ENCODE measurements at places on chromosomes 13 and 19.

GRCh38 chr19:11096210-11096841, 7.1 kb downstream of the LDLR start:
- DNase-seq = peak; percentile 87

GRCh38 chr13:67048821-67049150, 181.3 kb downstream of the PCDH9 start:
- DNase-seq = no peak

DNA sequence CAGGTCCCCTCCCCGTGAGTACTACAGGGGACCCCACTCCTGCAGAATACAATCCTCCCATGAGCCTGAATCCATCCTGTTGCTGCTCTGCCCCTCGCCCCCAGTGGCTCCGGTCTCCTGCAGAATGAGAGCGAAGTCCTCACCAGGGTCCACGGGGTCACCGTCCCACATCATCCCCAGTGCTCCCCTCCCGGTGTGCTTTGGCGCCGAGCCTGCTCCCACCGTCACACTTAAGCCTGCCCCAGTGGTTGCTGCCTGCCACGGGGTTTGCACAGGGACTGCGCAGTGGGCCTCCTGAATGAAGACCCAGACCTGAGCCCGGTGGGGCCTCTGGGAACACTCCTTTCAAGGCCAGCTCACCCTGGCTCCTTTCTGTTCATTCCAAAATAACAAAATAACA, 30.5 kb downstream of the NKPD1 start:
- no peak for DNase-seq

GRCh38 chr13:113354831-113355610, 8.9 kb downstream of the GRTP1 start:
- no peak for DNase-seq

GRCh38 chr13:47672245-47673008, 328.6 kb downstream of the SUCLA2 start:
- DNase-seq = no peak

- DNase-seq = peak; percentile 59
These were observed 30.2 kb upstream of the EVI5L start for GRCh38 chr19:7799640-7800355.

DNA sequence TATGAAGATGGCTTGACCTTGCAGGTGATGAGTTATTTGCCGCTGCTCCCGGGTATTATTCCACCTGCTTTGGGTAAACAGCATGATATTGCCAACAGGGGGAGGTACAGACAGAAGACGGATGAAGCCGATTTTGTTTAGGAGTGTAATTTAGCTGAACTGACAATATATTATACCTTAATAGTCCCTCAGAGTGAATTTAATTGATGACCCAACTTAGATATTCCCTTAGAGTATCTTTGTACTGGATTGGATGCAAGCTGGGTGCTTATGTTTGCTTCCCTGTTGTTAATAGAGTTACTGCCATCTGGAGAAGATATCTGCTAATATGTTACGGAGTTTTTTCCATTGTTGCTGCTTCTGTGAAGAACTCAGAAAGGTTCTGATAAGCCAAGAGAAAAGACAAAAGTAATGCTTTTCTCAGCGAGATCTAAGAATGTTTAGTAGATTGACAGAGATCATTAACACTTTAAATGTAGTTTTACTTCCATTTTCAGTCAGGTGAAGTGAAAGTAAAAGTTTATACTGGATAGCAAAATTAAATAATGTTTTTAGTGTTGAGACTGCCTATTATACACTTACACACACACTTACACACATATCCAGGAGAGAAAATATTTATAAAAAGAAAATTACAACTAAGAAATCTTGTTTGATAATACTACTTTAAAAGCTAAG, 2220.8 kb upstream of the PCDH20 start:
- no peak for DNase-seq

DNA sequence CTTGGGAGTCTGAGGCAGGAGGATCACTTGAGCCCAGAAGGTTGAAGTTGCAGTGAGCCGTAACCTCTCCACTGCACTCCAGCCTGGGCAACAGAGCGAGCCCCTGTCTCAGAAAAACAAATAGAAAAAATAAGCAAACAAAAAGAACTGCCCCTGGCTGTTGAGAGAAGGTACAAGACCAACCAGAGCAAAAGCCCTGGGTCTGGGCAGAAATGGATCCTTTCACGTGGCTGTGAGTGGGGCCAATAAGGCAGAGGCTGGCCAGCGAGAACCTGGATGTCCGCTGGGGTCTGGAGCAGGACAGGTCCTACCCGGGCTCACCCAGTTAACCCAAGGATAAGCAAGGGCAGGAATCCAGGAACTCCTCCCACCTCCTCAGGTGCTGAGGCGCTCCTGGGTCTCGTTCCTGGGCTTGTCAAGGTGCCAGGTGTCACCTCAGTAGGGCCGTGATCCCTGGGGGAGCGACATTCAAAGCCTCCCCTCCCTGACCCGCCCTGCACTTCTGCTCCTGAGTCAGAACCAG, 4.7 kb upstream of the SLC5A5 start:
- no peak for DNase-seq

DNA sequence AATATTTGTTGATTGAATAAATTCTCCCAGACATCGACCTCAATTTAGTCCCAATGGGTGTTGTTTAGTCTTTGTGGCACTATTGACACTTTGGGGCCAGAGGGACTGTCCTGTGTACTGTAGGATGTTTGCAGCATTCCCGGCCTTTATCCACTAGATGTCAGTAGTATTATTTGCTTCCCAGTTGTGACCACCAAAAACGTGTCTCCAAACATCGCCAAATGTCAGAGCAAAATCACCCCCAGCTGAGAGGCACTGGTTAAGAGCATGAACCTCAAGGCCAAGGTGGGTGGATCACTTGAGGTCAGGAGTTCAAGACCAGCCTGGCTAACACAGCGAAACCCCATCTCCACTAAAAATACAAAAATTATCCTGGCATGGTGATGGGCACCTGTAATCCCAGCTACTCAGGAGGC, 15.4 kb downstream of the NLRP12 start:
- DNase-seq = no peak

GRCh38 chr19:55385724-55386492, at the start of gene RPL28:
RPL28 (plus strand) TSS chr19:55385932; CDS start chr19:55386358, 426 bp downstream.
- peak; percentile 98 for DNase-seq

- no peak for DNase-seq
These were observed 18.7 kb downstream of the CARD8 start for GRCh38 chr19:48237057-48237456.

DNA sequence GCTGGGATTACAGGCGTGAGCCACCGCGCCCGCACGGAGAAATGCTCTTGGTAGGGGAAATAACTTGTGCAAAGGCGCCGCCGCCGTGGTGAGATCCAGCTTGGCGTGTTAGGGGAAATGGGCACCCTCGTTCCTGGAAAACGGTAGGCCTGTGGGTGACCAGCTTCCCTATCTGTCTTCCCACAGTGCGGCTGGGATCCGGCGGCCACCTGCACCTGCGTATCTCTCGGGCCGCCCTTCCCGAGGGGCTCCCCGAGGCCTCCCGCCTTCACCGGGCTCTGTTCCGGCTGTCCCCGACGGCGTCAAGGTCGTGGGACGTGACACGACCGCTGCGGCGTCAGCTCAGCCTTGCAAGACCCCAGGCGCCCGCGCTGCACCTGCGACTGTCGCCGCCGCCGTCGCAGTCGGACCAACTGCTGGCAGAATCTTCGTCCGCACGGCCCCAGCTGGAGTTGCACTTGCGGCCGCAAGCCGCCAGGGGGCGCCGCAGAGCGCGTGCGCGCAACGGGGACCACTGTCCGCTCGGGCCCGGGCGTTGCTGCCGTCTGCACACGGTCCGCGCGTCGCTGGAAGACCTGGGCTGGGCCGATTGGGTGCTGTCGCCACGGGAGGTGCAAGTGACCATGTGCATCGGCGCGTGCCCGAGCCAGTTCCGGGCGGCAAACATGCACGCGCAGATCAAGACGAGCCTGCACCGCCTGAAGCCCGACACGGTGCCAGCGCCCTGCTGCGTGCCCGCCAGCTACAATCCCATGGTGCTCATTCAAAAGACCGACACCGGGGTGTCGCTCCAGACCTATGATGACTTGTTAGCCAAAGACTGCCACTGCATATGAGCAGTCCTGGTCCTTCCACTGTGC, 2.4 kb downstream of the GDF15 start:
- peak; percentile 88 for DNase-seq

All from right forelimb (tissue), 1 donor.